ENCODE measurements at places on chromosomes 13 and 19.

DNA sequence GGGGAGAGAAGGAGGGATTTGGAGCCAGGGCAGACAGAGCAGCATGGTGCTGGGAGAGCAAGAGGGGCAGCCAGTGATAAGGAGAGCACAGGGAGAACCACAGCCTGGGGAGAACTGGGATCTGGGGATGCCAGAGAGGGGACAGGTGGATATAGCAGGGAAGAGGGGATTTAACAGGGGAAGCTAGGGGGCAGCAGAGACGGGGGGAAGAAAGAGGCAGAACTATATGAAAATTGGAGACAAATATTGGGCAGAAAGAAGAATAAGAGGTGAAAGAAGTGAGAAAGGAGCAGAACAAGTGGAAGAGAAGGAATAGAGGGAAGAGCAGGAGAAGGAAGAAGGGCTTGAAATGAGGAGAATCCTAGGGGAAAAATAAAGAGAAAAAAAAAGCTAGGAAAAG lies 6.5 kb upstream of the ZNF528 start:
- no peak for DNase-seq

DNA sequence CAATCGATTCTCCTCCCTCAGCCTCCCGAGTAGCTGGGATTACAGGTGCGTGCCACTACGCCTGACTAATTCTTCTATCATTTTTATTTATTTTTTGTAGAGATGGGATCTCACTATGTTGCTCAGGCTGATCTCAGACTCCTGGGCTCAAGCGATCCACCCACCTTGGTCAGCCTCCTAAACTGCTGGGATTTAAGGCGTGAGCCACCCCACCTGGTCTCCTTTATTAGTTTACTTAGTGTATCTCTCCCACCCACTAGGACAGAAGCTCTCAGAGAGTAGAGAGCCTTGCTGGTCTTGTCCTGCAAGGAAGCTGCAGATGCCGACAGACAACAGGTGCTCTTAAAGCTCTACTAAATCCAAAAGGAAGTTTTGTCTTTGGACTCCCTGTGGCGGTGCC lies 2.5 kb upstream of the LRRC8E start:
- no peak for DNase-seq

DNA sequence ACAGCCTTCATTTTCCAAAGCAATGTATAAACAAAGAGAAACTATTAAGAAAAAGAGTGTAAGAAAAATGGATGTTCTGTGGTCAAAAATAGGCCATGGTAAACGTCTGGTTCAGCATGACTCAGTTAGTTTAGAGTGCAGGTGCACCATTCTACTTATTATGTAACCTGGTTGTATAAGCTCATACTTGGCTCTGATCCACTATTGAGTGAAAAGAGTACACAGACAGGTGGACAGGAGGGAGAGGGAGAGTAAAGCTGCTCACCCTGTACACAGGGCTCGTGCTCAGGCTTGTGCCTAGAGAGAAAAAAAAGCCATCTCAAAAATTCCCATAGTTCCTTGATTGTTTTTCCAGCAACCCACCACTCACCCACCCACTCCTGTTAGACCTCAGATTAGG lies 85.8 kb upstream of the ZNF91 start:
- DNase-seq = no peak

- no peak for DNase-seq
Observed at GRCh38 chr19:54795758-54796157, 7.7 kb upstream of the KIR2DL4 start.

GRCh38 chr19:44570984-44571684 lies 41.7 kb upstream of the CEACAM20 start:
- DNase-seq = no peak

- DNase-seq = no peak
Observed at GRCh38 chr13:91955546-91956355, 557.3 kb downstream of the GPC5 start.

DNA sequence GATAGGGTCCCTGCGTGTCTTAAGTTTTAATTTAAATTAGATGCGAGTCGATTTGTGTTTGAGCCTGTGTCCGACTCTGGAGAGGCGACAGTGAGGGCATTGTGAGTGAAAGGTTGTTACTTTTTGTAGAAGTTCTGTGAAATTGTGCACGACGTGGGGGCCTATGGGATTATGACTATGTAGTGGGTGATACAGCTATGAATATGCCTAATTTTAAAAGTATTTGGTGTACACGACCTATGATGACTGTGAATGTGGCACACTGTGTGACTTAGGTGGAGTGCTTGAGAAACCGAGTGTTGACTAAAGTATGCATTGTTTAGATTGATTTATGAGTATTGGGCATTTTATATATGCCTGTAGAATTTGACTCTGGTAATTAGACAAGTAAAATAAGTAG lies 646 bp downstream of the ZNF567 start:
- no peak for DNase-seq

DNA sequence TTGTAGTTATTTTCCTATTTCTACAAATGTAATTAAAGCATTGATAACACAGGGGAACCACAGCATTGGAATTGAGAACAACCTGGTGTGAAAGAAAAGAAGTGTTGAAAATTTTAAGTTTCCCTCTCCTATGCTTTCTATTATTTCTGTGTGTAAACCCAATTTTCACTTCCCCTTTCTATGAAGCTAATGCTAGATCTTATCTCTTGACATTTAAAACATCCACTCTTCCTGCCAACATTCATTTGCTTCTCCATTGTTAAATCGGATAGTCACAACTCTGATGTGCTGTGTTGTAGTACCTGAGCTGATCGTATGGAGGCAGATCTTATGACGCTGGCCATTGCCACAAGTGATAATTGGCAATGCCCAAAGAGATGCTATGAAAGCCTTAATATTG lies 203.0 kb downstream of the ITGBL1 start:
- no peak for DNase-seq

DNA sequence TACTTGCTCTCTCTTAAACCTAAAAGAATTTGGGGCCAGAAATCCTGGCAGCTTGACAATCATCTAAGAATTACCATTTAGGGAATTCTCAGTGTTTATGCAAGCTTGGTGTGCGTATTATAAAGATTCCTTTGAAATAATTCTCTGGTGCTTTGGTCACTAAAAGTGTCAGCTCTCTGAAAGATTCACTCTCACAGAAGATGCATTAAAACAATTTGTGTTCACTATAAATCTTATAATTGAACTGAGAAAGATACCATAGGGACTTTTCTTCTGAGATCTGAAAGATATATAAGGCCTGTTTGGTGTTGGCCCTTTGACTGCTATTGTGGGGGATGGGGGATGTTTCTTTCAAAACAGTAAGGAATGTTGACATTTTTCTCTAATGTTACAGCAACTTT lies 27.3 kb downstream of the EPSTI1 start:
- no peak for DNase-seq

DNA sequence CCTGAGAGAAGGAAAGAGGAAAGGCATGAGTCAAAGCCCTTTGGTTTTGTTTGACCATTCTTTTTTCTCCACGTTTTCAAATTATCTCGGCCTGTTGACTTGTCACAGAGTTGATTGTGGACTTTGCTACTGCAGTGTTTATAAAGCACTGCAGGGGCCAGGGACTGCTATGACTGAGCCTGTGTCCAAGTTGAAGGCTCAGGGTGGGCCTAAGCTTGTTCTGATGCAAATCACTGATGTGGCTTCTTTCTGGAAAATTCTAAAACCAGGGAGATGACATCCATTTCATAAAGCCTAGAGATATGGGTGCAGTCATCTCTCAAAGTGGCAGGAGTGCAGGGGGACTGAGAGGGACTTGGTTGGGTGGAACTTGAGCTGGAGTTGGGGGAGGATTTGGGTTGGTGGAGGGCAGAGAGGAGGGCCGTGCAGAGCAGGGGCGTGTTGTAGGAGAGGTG lies 1.2 kb upstream of the CXCL17 start:
- no peak for DNase-seq

DNA sequence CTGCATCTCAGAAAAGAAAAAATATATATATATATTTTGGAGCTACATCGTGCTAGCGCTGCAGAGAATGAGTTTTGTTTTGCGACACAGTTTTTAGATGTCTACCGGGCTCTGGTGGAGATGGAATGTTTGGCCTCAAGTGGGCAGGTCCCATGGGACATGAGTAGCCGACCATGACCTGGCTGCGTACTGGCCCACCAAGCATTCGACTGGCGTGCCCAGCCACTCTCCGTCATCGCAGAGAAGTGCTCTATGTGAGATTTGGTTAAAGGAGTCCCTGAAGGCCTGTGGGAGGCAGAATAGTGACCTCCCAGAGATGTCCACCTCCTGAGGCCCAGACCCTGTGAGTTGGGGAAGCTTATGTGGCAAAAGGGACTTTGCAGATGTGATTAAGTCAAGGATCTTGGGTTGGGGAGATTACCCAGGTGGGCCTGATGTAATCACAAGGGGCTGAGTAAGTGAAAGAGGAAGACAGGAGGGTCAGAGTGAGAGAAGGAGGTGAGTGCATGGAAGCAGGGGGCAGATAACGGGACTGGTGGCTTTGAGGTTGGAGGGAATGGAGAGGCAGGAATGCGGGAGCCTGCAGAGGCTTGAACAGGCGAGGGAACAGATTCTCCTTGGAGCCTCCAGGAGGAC lies 821 bp upstream of the LILRB4 start:
- DNase-seq = no peak

DNA sequence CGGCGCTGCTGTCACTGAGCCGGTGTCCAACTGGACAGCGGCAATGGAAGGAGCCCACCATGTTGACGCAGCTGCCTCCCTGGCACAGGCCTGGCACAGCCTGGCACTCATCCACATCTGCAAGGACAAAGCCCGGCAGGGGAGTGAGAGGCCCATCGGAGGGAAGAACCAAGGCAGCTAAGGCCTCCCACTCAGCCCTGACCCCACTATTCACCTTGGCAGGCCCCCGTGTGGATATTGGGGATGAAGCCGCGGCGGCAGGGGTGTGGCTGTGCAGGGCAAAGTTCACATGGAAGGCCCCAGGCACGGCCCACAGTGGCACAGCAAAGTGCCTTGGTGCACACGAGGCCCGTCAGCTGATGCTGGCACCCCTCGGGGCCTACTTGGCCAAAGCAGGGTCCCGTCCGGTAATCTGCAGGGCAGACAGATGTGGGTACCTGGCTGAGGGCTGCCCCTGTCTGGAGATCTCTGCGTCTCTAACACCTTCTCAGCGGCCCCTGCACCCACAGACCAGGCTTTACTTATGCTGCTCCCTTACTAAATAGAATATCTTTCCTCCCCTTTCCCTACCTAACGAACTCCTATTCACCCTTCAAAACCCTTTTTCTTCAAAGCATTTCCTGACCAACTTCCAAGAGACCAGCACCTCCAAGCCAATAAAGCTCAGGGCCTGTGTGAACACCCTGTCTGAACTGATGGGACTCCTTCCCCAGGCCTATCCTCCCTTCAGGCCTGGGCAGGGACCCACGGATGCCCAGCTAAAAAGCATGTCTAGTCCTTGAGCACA lies 7.5 kb downstream of the FBN3 start:
- no peak for DNase-seq

DNA sequence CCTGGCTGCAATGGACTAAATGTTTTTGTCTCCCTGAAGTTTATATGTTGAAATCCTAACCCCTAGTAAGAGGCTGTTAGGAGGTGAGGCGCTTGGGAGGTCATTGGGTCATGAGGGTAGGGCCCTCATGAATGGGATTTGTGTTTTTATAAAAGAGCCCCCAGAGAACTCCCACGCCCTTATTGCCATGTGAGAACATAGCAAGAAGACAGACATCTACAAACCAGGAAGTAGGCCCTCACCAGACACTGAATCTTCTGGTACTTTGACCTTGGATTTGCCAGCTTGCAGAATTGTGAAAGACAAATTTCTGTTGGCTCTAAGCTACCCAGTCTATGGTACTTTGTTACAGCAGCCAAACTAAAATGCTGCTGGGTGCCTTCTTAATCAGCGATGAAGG lies 96.1 kb upstream of the SPATA13 start:
- no peak for DNase-seq

- no peak for DNase-seq
Observed at GRCh38 chr13:74173822-74174221, 39.6 kb upstream of the KLF12 start.

DNA sequence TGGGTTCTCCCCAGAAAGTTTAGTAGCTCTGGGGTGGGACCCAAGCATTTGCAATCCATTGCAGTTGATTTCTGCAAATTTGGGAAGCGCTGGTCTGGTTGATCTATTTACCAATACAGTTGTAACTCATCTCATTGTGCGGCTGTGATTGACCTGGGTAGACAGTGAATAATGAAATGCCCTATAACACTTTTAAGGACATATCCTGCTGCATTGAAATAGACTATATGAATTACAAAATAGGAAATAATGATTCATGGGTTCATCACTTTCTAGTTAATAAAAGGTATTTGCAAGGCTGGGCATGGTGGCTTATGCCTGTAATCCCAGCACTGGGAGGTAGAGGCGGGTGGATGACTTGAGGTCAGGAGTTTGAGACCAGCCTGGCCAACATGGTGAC lies 59.0 kb upstream of the FARP1 start:
- DNase-seq = no peak

GRCh38 chr13:37735293-37735692 lies 134.3 kb downstream of the TRPC4 start:
- DNase-seq = no peak

GRCh38 chr13:43546816-43547215 lies 240.0 kb downstream of the ENOX1 start:
- DNase-seq = no peak

- DNase-seq = no peak
Observed at GRCh38 chr13:22468824-22469223, 712.0 kb upstream of the SGCG start.

- no peak for DNase-seq
Observed at GRCh38 chr13:78497702-78498355, 105.5 kb downstream of the POU4F1 start.

DNA sequence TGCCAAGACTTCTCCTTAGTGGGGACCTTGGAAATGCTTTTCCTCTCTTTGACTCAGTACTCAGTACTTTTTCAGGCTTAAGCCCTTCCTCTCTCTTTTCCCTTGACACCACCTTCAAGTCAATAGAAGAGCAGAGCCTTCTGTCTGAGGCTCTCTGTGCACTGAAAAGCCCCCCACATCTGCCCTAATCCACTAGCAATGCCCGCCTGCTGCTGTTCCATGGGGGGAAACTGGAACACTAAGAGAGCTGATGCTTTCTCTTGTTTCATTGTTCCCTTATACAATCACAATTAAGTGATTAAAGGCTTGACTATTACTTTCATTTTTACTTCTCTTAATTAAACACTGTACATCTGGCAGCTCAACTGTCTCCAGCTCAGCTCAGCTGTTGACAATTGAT lies 254.5 kb downstream of the SLITRK6 start:
- DNase-seq = no peak

- no peak for DNase-seq
Observed at GRCh38 chr13:78806457-78806856, 147.5 kb upstream of the OBI1 start.

DNA sequence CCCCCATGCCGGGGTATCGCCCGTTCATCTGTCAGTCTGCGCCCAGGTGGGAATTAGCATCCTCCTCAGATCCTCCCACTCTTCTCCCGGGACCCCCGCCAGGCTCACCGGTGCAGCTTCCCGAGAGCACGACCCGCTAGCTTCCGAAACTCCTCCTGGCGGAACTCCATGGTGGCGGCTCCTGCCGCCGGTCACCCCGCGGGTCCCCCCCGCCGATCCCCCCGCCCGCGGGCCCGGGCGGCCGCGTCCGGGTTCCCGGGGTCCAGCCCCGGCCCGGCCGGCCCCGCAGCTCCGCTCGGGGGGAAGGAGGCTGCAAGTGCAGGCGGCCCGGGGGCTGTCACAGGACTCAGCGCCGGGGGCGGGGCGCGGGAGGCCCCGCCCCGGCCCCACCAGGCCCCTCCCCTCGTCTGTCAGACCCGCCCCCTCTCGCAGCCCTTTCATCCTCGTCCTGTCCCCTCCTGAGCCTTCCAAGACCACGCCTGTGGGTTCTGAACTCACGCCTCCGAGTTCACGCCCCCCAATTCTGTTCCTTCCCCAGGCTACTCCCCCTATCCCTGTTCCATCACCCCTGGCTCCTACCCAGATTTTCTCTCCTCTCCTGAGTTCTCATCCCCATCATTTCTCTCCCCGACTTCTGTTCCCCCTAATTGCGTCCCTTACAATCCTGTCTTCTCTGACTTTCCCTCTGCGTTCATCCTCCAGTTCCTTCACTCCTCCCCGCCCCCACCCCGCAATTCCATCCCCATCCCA lies at the start of gene SLC17A7:
SLC17A7 (minus strand) TSS at position 318 of the 750 bp plus-strand sequence; CDS start at position 170, 148 bp downstream.
- DNase-seq = no peak
